Kidney epithelial cell (primary cell): ENCODE measurements at places on chromosomes 6 and 20.

DNA sequence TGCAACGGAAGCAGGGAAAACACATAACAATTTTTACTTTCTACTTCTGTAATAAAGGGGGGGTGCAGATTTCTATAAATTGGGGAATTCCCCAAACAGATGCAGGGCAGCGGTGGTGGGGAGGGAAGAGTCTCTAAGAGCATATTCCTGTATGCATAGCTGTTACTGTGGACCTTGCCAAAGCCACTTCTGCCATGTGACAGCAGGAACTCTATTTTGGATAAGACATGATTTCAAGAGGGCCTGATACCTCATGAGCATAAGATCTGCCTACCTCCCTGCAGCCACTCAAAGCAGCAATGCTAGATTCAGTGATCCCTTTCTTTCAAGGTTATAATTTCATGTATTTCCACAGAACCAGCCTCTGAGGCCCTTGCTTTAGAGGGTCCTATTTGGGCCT, 86.2 kb upstream of the CNKSR3 start:
- DNase-seq = no peak

DNA sequence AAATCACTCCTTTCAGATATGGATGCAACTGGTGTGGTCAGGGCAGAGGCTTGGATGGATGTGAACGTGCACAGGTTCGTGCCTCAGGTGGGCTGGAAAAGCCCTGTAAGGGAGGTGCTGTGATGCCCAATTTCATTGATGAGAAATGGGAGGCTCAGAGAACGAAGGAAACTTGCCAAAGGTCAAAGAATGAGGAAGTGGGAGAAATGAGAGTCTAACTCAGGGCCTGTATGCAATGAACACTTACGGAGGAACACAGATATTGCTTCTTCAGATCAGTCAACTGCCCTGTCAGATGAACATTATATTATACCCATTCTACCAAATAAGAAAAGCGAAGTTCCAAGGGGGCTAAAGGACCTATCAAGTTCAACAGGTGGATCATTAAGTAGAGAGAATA, 134.7 kb downstream of the RCAN2 start:
- DNase-seq = no peak

- no peak for DNase-seq
Observed at GRCh38 chr20:3874194-3874844, 14.9 kb upstream of the PANK2 start.

DNA sequence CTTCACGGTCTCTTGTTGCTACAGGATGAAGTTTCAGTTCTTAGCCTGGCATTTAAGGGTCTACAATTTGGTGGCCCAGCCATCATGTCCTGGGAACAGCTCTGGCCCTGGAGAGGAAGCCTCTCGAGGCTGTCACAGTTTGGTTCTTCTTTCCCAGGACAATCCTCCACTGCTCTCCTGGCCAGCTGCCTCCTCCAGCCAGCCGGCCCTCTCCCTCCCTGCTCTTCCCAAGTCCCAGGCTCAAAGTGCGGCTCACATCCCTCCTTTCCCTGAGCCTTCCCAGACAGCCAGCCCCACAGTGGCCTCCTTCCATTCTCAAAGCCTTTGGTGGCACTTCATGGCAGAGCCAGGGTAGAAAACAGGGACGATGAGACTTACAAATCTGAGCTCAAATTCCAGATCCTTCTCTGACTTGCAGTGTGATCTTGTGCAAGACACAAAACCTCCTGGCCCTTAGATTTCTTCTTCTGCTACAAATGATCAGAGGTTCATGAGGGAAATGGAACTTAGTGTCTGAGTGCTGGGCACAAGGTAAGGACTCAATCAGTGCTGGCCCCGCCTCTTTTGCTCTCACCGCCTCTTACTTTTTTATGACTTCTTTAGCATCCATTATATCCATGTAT, 223.8 kb upstream of the ECI2 start:
- no peak for DNase-seq

DNA sequence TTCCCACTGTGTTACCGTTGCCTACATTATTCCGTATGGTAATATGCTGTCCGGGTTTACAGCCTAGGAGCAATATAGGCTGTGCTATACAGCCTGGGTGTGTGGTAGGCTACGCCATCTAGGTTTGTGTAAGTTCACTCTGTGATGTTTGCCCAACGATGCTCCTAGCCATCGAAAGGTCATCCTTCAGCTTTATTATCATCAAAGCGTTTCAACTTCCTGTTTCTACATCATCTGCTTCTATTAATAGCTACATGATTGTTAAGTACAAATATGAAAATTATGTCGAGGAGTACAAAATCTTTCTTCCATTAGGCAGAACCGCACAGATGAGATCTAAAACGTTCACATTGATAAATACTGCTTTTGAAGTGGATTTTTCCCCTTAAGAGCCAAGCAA, 69.9 kb downstream of the PPP1R14C start:
- no peak for DNase-seq

- DNase-seq = no peak
Observed at GRCh38 chr20:22807646-22808244, 223.4 kb upstream of the FOXA2 start.

DNA sequence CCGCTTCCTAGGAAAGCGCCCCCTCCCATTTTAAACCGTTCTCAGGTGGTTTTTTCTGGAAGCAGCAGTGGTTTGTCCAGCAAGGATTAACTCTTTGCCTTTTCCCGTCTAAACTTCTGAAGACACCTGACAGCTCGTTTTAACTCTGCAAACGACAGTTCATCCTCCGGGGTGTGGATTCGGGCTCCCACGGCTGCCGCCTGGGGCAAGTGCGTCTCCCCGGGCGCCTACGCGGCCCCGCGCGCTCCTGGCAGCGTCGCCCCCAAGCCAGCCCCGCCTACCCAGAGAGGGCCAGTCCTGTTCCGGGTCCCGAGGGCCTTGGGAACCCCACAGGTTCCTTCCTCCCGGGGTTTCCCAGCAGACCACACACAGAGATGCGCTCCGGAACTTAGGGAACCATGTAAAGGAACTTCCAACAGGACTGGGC, 54.4 kb downstream of the PRR18 start:
- no peak for DNase-seq

- no peak for DNase-seq
Observed at GRCh38 chr20:19727251-19727847, 30.7 kb upstream of the RIN2 start.

DNA sequence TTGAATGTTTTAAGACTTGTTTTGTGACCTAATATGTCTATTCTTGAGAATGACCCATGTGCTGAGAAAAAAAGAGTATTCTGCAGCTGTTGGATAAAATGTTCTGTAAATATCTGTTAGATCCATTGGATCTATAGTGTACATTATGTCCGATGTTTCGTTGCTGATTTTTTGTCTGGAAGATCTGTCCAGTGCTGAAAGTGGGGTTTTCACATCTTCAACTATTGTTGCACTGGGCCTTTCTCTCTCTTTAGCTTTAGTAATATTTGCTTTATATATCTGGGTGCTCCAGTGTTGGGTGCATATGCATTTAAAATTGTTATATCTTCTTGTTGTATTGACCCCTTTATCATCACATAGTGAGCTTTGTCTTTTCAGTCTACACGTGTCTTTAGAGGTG, 5.7 kb upstream of the SIRPB2 start:
- no peak for DNase-seq

DNA sequence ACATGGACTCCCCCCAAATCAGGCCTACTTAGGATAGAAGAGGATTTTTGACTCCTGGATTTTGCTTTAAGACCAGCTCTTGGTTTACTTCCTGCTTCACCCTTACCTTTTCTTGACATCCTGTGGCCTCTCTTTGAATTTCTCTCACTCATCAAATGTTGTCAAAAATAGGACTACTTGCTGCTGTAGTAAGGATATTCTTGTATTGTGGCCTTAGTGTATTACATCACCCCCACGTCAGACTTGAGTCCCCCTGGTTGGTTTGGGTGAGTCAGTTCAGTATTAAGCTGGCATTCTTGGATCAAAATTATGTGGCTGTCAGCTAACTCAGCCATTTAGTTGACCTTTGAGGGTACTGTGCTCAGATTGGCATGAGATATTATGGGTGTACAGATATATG, 1.1 kb downstream of the TPX2 start:
- DNase-seq = no peak

- no peak for DNase-seq
Observed at GRCh38 chr6:38684237-38684636, 18.7 kb downstream of the GLO1 start.

- no peak for DNase-seq
Observed at GRCh38 chr6:75643173-75643572, 41.5 kb downstream of the SENP6 start.

GRCh38 chr20:47412083-47412482, 55.6 kb upstream of the ZMYND8 start:
- DNase-seq = no peak
